A549 treated with CpdA at 1 μM for 4 hours (cell line): ENCODE measurements at places on chromosomes 6 and 20. TPM values are rescaled to one million over a fixed set of nuclear protein-coding genes. Genes with fewer than 3 reads are reported as not detected.

EIF6 gene
- 343 to 392 TPM (median 386 TPM) in 5 replicates for total RNA-seq

HLA-B gene
- 15.2 to 27.1 TPM (median 25.9 TPM) in 5 replicates for total RNA-seq

SIGLEC1 gene
- 0.01 to 0.02 TPM in 2 of 5 replicates, not detected in the others for total RNA-seq

HLA-DMA gene
- total RNA-seq, result 2.4 to 3.8 TPM (median 3.0 TPM) in 5 replicates

LY6G6C gene
- total RNA-seq, result 0.11 TPM in 1 of 5 replicates, not detected in the others

OR2J3 gene
- total RNA-seq, result not detected in 5 replicates

CNKSR3 gene
- total RNA-seq, result 4.9 to 5.9 TPM (median 5.4 TPM) in 5 replicates

ARMH2 gene
- not detected in 5 replicates for total RNA-seq

SLC25A27 gene
- total RNA-seq, result 0.09 to 1.4 TPM (median 0.61 TPM) in 5 replicates

OOEP gene
- not detected in 5 replicates for total RNA-seq
